Chondrocyte (in vitro differentiated cells): ENCODE measurements at places on chromosomes 1 and 21.

DNA sequence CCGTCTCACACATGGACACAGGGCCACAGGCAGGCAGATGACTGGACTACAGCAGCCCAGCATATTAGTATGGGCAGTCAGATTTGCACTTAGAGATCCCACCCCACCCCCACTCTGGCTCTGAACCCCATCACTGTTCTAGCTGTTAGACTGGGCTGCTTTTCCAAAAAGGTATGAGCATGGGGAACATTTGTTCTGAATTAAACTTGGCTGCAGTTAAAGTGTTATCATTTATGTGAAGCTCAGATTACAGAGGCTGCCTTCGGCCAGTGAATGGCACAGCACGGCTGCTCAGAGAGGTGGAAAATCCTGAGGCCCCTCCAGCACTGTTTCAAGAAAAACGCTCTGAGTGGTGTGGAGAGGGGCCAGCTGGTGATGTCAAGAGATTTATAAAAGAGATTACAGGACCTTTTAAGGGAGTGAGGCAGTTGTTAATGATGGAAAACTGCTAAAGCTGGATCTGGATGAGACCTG, 6.9 kb upstream of the NOS1AP start:
- DNase-seq, result no peak

DNA sequence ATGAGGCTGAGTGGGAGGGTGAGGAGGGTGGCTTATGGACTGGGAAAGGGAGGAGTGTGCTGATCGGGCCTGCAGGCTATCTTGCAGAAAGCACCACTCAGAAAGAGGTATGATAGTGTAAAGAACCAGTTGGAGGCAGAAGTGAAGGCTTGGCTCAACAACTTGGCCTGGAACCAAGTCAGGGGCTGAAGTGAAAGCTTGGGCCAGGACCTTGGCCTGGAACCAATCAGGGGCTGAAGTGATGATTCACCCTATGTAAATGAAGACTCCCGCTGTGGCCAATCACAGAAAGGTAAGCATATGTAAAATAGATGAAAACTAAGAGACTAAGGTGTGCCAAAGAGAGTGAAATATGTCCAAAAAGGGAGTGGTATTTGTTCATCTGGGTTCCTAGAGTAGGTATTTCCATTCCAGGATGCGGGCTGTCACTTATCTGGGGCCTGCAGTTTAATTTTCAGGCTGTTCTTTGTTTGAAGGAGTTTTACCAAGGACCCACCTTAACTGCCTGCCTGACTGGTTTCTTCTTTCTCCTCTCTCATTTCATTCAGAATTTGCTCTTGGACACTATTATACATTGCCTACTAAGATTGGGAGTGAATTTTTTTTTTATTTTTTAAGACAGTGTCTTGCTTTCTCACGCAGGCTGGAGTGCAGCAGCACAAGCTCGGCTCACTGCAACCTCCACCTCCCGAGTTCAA, 5.1 kb upstream of the RFX5 start:
- peak; percentile 17 for DNase-seq

- no peak for DNase-seq
These were observed 2.5 kb upstream of the LMO4 start for GRCh38 chr1:87325982-87326738.

- DNase-seq, result no peak
These were observed 83.9 kb upstream of the ZNF648 start for GRCh38 chr1:182145441-182145840.

- no peak for DNase-seq
These were observed 51.8 kb downstream of the ATP1A1 start for GRCh38 chr1:116424863-116425262.

- DNase-seq, result no peak
These were observed 92.1 kb upstream of the EDN2 start for GRCh38 chr1:41576620-41577019.

DNA sequence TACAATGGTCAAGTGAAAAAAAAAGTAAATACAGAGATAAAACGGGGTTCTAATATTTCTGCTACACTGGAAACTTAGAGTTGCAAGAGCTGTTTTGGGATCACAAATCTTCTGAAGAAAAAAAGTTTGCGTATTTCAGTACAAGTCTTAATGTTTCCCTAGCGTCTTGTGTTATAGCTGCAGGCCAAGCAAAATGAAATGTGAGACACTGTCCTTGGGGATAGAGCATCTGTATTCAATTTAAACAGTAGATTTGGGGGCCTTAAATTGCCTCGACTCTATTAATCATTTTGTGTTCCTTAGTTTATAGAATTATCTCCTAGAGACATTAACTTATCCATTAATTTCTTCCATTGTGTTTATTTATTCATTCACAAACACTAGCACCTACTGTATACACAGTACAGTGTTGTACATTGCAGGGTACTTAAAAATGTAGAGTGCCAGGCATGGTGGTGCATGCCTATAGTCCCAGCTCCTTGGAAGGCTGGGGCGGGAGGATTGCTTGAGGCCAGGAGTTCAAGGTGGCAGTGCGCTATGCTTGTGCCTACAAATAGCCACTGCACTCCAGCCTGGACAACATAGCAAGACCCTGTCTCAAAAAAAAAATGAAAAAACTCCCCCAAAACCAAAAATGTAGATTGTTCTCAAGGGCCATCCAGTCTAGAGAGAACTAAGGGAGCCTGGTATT, 7.9 kb downstream of the DISC1 start:
- DNase-seq, result no peak
